ENCODE measurements at places on chromosomes 12 and 14.

GRCh38 chr12:47135578-47135977 lies 55.8 kb upstream of the AMIGO2 start:
- H3K4me3 ChIP-seq, result no peak overlapping the region
- no peaks in the 10 kb centered on the region for H3K27me3 ChIP-seq
- H3K27ac ChIP-seq, result no peak overlapping the region
- no peaks in the 10 kb centered on the region for H3K4me1 ChIP-seq
- DNase-seq, result no peak
- H3K36me3 ChIP-seq, result no peaks in the 10 kb centered on the region

DNA sequence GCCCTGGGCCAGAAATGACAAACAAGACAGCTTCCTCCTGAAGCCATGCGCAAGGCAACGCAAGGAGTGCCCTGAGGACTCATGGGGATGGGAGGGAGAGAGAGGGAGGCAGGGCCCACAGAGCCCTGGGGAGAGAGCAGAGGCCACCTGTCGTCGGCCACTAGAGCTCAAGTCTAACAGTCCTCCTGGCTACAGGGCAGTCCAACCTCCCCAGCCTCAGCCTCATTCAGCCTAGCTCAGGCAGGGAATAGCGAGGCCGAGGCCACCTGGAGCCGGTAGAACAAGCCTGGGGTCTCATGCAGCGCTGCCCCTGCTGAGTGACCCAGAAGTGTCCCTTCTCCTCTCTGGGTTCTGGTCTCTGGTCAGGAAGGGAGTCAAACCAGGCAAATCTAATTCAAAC lies 69.5 kb downstream of the BCL11B start:
- no peak overlapping the region for H3K27ac ChIP-seq
- no peaks in the 10 kb centered on the region for H3K27me3 ChIP-seq
- H3K4me1 ChIP-seq, result no peaks in the 10 kb centered on the region
- H3K4me3 ChIP-seq, result no peak overlapping the region

- no peaks in the 10 kb centered on the region for H3K36me3 ChIP-seq
- no peak for DNase-seq
- no peak overlapping the region for H3K27ac ChIP-seq
- no peaks in the 10 kb centered on the region for H3K27me3 ChIP-seq
Observed at GRCh38 chr12:93671044-93671443, 6.1 kb upstream of the CRADD start.

DNA sequence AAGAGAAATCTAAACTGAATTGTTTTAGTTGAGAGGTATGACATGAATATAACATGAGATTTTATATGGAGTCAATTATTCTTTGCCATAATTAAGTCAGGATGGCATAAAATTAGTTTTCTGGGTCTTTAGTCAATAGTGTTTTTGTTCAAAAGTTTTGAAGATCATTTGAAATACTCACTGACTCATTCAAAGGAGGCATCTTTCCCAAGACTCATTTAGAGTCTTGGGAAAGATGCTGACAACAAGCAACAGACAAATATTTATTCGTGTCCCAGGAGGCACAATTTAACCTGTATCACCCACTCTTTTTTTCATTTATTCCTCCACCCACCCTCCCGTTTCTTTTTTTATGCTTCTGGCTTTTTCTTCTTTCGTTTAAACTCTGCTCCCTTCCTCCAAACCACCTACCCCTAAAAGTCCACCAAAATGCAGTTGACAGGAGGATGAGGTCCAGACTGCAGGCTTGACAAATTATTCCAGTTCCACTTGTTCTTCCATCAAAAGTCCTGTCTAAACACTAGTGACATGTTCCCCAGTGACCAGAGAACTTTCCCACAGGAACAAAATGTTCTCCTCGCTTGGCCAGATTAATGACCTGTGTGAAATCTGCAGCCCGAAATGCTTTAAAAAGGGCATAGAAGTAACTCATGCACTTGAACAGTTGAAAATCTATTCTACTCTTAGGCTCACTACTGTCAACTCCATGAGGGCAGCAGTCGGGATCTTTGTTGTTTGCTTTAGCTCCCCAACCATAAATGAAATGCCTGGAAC lies 43.3 kb upstream of the CSRP2 start:
- H3K4me1 ChIP-seq, result no peaks in the 10 kb centered on the region
- no peaks in the 10 kb centered on the region for H3K27me3 ChIP-seq
- H3K27ac ChIP-seq, result no peak overlapping the region
- no peak overlapping the region for H3K4me3 ChIP-seq
